ENCODE measurements at places on chromosomes 1 and 21.

GRCh38 chr1:26831059-26831458 lies 4.6 kb downstream of the ZDHHC18 start:
- no peak for DNase-seq

DNA sequence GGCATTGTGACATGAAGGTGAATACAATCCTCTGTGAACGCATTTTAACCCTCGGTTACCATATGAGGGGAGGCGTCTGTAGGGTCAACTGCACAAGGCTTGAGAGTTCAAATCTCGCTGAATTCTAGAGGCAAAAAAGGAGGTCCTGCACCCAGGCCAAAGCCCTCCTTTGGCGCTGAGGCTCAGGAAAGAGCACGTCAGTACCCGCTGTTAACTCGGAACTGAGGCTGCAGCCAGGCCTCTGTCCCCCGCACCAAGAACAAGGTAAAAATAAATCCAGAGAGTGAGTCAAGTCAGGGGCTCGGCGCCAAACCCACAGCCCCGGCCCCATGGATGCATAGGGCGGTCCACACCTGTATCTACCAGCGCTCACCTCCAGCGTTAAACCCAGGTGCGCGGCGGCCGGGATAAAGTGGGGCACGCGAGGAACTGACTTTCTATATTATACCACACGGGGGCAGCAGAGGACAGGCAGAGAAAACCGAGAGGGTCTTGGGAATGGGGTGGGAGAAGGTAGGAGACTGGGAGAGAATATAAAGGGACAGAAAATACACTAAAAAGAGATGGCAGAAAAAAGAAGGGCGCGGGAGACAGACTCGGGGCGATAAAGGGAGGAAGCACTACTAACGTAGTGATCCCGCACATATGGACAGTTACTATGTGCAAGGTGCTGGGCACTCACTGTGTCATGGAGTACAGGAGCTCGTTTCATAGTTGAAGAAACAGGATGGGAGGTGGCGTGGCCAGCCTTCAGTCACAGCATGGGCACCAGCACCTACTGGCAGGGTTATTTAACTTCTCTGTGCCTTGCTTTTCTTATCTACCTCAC lies 54.9 kb downstream of the DMRTA2 start:
- DNase-seq = no peak

GRCh38 chr1:230749150-230749549 lies 2.0 kb downstream of the CAPN9 start:
- no peak for DNase-seq

DNA sequence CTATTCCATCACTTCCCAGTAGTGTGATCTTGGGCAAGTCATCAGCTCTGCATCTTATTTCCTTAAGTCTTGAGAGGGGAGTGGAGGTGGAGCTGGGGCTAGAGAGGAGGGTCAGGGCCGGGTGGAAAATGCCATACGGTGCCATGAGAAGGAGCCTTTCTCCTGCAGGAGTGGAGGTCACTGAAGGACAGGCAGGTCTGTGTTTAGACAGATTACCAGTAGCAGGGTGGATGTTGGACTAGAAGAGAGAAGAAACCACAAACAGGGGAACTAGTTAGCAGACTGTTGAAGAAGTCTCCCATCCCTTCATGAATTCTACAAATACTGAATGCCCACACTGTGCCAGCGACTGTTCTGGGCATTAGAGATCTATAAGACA lies 13.9 kb upstream of the CPT2 start:
- no peak for DNase-seq
